ENCODE measurements at places on chromosomes 1 and 21.

- DNase-seq: no peak
These were observed 38.6 kb downstream of the PAPPA2 start for GRCh38 chr1:176501599-176501998.

DNA sequence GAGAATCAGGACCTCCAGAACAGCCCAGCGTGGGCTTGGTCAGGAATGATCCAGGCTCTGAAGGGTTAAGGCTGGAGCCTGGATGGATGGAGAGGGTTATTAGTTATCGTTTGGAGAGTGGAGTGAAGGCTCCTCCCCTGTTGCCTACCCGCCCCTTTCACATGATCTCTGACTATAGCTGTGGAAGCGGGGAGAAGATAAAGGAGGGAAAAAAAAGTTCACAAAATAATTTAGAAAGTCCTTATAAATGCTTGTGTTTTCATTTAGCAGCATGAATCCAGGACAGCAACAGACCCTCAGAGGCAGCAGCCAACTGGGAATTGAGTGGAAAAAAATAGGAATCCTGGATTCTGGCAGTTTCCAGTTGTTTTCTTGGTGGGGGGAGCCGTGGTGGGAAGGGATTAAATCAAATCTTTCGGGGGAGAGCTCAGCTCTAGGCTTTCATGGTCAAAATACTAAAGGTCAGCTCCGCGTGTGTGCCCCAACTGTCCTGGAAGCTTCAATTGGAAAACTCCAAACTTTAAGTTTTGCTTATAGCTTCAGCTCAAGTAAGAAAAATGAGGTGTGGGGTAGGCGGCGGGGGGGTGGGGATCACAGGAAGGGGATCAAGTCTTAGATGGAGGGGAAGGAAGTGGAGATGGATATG is 595 bp upstream of the DDR2 start:
- no peak for DNase-seq

DNA sequence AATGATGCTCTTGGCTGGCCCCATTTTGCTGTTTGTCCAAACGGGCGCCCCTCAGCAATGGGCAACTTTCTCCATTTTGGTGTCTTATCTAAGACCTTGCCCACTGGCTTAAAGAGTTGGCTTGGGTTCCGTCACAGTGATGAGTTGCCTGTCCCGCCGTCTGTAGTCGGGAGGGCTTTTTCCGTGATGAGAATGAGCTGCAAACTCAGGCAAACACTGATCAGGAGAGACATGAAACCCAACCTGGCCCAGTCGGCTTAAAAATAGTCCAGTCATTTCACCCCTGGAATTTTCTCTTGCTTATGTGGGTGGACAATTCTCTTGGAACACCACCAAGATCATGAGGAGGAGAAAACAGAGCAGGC is 79.3 kb downstream of the ST6GALNAC3 start:
- DNase-seq: no peak

- DNase-seq: no peak
These were observed 125.7 kb downstream of the FMN2 start for GRCh38 chr1:240217403-240217802.

GRCh38 chr1:43225168-43225567 is 44.6 kb upstream of the TMEM125 start:
- DNase-seq: no peak

DNA sequence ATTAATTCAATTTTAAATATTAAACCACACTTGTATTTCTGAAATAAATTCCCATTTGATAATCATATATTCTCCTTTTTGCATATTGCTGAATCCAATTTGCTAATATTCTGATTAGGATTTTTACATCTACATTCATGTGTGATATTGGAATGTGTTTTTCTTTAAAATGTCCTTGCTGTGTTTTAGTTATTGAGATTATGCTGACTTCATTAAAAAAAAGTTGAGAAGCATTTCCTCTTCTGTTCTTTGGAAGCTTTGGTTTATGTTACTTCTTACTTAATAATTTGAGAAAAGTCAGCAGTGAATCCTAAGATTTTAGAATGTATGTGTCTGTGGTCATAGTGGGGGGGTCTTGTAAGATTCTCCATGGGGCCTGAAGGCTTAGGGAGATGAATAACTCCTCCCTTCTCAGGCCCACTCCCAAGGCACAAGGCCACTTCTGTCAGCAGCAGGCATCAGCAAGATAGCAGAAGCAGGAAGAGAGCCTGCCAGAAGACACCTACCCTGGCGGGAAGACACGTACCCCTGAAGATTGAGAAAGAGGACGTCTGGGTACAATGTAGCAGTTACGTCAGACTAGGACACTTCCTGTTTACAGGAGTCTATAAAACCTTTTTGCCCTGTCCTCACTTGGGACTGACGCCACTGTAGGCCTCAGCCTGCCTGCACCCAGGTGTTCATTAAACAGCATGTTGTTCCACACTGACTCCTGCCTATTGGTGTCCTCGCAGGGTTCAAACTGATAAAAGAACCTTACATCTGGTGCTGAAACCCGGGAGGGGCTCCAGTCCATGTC is 56.9 kb downstream of the ODF2L start:
- DNase-seq: no peak

DNA sequence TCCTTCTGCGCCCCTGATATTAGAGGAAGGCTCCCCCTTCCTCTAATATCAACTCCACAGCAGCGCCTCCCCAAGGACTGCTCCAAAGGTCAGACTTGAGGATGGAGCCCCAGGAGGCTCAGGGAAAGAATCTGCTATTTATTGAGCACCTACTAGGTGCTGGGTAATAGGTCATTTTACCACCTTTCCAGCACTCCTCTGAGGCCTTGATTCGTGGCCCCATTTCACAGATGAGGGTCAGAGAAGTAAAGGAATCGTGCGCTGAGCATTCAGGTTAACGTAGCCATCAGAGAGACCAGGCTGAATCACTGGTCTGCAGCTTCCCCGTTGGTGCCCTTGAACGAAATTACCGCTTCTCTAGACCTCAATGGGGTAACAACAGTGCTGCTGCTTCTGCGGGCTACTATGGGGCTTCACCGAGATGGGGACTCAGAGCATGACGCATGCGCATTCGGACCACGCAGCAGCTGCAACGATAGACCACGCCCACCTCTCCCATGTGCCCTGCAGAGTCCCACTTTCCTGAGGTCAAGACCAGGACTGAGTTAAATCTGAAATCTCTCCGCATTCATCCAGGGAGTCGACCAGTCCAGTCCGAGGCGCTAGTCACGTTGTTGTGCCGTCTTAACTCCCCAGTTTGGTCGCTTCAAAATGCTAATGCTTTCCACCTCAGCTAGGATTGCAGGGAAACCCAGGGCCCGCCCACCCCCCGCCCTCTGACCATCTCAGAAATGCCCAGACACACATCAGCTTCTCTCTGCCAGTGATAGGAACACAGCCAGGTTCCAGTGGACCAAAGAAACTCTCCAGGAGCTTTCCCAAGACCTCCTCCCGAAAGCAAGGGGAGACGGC is 12.9 kb downstream of the CAMK2N1 start:
- DNase-seq: no peak

- DNase-seq: no peak
These were observed 436.8 kb downstream of the OMA1 start for GRCh38 chr1:58109646-58110200.

DNA sequence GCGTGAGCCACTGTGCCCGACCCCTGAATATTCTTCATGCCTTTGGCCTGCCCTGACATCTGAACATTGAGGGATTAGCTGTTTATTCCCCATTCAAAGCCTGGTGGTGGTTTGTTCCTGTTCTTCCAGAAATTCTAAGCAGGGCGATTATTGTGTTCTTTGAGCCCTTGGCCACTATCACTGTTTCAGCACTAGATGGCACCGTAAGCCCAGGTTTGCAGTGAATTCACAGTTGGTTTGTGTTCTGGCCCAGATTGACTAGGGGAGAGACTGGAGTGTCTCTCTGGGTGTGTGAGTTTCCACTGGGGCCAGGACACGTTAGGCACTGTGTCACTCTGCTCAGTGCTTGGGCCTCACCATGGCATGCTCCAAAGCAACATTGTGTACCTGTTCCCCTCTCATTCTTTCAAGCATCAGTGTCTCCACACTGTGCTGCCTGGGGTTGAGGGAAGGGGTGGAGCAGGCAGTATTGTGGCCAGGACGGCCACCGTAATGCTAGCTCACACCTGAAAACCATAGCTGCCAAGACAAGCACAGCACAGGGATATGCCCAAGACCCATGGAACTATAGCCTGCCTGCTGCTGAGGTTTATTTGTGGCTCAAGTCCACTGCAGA is 52.7 kb downstream of the PKN2 start:
- DNase-seq: no peak

DNA sequence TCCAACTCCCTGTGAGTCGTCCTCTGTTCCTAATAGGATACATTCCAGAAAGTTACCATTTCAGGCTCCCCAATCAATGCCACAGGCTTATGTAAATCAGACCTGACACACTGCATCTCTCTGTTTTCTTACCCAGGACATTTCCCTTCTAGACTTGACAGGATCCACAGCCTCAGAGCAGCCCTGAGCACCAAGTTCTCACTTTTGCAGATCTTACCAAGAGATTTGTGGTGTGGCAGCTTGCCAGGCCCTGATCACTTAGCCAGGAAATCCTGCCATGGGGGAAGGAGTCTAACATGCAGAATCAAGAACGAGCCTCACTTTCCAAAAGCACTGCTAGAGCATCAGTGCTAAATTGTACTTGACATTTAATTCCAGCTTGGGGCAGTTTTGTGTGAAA is 202.9 kb downstream of the TBX15 start:
- DNase-seq: peak; percentile 51

GRCh38 chr1:110750562-110750961 is 75.8 kb upstream of the KCNA3 start:
- DNase-seq: no peak

DNA sequence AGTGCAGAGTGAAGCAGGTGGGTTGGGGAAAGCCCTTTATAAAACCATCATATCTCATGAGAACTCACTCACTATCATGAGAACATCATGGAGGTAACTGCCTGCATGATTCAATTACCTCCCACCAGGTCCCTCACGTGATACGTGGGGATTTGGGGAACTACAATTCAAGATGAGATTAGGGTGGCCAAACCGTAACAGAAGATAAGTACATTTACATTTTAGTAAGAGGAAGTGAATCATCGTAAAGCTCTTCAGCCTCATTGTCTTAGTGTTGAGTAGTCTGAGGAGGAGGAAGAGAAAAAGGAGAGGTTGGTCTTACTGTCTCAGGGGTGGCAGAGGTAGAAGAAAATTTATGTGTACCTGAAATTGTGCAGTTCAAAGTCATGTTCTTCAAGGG is 1053.4 kb upstream of the ADGRL4 start:
- no peak for DNase-seq

DNA sequence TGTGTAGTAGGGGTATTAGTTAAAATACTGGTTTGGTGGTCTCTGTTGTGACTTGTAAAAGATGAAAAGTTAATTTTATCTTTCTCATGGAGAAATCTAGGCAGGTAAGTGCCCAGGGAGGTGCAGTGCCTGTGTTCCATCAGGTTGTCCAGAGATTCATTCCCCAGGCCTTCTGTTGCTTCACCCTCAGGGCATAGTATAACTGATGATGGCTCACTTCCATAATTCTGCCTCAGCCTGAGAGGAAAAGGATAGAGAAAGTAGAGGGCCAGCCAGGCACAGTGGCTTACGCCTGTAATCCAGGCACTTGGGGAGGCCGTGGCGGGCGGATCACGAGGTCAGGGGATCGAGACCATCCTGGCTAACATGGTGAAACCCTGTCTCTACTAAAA is 153.9 kb downstream of the FMN2 start:
- DNase-seq: no peak

DNA sequence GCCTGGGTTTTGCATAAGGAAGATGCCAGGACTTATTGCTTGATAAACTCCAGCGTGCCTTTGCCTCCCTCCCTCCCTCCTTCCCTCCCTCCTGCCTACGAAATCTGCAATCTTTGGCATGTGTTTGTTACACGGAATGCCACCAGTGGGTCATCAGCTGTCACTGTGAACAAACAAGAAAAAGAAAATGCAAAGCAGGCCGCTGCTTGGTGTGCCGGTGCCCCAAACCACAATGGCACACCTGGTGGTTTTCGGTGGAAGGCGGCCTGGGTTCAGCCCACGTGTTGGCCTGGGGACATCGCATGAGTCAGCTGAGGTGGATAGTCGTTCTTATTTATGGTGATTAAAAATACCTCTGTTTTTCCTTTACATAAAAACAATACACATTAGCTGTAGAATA is 16.3 kb upstream of the IFNLR1 start:
- DNase-seq: peak; percentile 80

DNA sequence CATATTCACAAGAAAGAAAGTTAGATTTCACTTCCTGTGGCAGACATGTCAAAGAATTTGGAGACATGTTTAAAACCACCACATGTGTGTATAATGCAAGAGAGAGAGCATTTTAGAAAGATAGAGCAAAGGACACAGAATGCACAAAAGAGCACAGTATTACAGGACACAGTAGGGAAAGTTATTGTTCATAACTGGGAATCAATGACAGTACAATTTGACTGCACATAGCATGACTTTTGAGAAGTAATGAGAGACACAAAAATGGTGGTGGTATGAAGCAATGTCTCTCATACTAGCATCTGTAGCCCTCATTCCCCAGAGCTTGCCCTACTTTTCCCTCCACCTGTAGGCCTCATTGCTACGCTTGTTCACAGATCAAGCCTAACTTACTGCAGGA is 499.2 kb downstream of the PTPRC start:
- no peak for DNase-seq

DNA sequence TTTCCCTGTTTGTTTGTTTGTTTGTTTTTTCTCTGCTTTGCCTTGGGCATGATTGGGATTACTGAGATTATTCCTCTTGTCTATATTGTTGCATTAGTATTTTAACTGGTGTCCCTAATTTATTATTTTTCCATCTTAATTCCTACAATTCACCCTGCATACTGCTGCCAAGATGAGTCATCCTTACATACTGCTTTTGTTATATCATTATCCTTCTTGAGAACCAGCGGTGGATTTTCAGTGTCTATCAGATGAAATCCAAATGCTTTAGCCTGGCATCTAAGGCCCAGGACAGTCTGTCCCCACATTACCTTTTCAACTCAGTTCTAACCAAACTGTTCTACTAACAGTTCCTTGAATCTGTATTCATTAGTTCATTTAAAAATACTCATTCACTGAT is 101.7 kb downstream of the OLFML2B start:
- DNase-seq: no peak

DNA sequence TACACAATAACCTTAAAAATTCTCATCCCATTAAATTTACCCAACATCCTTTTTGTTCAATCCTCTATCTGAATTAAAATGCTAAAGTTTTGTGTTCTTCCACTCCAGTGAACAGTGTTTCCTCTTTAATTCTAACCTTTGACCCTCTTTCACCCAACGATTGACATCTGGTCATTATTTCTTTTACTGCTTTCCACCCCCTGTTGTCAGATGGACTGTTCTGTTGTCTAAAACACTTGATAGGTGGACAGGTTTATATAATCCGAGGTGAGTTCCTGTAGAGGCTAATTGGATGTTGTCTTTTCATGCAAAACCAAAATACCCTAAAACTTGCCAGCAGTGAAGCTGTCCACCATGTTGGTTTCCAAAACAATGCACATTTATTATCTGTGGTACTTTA is 73.4 kb upstream of the SERTAD4 start:
- DNase-seq: no peak

GRCh38 chr1:227883641-227884301 is 64.0 kb downstream of the WNT9A start:
- peak; percentile 42 for DNase-seq

Measured in ureter (tissue), 1 donor.